HTR-8/SVneo (cell line): ENCODE measurements at places on chromosomes 16 and 17.

- no peak for DNase-seq
These were observed 574.1 kb upstream of the CDH8 start for GRCh38 chr16:62610291-62610690.

- no peak for DNase-seq
These were observed 48.4 kb downstream of the CENPV start for GRCh38 chr17:16304830-16305229.

GRCh38 chr16:4038448-4038847 lies 77.8 kb downstream of the ADCY9 start:
- DNase-seq, result no peak

- DNase-seq, result no peak
These were observed 12.4 kb upstream of the TCAP start for GRCh38 chr17:39652587-39653315.

DNA sequence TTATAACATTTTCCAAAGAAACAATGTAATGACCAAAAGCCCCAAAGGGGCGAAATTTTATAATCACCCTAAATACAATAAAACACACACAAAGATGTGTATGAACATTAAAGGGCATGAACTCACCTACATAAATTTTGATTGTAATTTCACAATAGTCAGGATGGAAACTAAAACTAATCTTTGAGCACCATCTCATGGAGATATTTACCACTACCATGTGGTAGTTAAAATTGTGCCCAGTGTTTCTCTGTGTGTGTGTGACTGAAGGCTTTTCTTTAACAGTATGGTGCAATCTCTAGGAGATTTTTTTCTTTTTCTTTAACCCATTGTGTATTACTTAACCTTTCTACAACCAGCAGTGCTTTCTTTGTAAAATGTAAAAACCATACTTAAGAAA lies 19.7 kb upstream of the MEIOC start:
- peak; percentile 72 for DNase-seq

- no peak for DNase-seq
These were observed 68.0 kb downstream of the SMPD3 start for GRCh38 chr16:68380348-68380670.

- no peak for DNase-seq
These were observed 384.0 kb downstream of the SOX9 start for GRCh38 chr17:72504783-72505182.

DNA sequence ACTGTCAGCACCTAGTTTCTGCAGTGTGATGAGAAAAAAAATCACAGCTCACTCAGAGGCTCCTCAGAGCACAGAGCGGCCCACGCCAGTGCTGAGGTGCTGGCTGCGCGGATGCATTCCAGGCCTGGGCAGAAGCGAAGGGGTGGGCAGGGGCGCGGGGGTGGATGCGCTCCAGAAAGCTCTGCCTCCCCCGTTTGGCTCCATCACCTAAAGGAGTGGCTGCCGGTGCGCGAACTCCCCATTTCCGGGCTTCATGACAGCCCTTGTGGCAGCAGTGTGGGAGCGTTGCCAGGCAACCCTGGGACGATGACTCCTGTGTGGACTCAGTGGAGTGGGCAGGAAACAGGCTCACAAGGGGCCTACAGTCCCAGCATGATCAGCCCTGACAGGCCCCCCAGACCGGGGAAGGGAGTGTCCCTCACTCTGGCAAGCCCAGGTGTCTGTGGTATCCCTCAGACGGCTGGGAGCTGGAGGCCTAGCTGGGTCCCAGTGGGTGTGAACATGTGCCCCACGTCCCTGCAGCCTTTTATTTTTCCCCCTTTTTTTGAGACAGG lies 32.8 kb upstream of the NUDT16L1 start:
- DNase-seq, result no peak

DNA sequence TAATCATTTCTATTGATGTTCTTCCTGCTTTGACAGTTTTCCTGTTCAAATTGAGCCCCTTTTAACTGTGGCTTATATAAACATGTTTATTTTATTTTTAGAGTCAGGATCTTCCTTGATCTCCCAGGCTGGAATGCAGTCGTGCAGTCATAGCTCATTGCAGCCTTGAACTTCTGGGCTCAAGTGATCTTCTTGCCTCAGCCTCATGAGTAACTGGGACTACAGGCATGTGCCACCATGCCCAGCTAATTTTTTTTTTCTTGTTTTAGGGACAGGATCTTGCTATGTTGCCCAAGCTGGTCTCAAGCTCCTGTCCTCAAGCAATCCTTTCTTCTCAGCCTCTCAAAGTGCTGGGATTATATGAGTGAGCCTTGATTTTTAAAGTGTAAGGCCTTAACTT lies 14.7 kb downstream of the PHKB start:
- DNase-seq, result no peak

DNA sequence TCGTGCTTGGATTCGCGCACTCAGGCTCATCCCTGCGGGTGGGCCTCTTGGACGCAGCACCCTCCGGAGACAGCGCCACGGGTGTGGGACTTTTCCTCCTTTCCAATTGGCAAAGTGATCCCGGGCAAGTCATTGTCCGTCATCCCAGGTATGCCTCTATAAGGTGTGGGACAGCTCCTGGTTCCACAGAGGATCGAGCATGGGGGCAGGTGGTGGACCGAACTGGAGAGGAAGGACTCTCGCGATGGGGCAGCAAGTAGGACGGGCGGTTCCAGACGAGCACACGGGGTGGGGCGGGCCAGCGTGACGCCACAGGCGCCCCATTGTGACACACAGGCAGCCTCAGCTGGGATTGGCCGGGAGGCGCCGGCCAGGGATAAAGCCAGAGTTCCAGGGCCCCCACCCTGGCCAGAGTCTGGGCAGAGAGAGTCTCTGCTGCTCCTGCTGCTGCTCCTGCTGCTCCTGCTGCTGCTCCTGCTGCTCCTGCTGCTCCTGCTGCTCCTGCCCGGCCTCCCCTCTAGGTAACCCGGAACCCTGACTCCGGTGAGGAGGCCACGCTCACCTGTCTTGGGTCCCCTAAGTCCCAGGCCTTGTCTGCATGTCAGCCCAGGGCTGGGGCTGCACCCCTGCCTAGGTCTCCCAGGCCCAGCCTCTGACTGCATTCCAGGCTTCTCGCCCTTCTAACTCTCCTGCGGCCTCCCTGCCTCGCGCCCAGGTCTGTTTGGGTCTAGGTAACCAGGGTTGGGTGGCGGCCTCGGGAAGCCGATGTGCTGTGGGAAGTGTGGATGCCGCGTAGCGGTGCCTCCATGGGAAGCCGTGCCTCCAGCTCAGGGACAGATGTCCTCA lies 38.5 kb upstream of the SLC47A1 start:
- DNase-seq, result no peak

GRCh38 chr16:10609402-10609774 lies 29.0 kb upstream of the EMP2 start:
- DNase-seq, result peak; percentile 66

GRCh38 chr17:17842111-17842876 lies 5.5 kb upstream of the SREBF1 start:
- no peak for DNase-seq

DNA sequence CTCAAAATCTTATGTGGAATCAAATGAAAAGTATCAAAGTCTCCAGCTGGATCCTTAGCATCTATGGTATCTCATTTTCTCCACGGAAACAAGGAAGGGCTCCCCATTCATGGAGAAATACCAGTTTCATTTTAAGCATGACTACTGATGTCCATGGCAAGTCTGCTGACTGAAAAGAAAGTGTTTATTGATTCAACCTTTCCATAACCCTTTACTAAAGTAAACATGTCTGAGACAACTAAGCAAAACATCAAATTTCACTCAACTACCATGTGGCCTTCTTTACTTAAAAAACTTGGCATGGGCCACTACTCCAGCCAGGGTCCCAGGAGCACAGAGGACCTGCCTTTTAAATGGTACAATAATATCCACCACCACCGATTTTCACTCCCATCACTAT lies 928.0 kb upstream of the SOX9 start:
- no peak for DNase-seq

- DNase-seq, result no peak
These were observed 2.1 kb downstream of the ZNF750 start for GRCh38 chr17:82837586-82838320.

GRCh38 chr16:68764862-68765261 lies 27.8 kb downstream of the CDH1 start:
- DNase-seq, result no peak

DNA sequence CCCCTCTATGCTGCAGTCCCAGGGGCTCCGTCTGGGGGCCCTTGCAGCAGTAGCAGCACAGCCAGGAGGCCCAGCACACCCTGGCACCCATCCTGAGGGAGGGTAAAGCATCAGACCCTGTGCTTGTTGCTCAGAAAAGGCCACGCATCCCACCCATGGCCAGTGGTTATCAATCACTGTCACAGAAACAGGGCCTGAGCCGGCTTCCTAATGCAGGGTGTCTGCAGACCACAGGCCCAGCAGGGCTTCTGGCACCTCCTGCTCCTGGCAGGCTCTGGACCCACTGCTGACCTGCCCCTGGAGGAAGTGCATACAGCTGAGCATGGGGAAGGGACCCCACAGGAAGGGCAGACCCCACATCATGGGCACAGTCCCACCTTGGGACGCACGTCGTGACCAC lies 26.9 kb upstream of the CDH15 start:
- no peak for DNase-seq

DNA sequence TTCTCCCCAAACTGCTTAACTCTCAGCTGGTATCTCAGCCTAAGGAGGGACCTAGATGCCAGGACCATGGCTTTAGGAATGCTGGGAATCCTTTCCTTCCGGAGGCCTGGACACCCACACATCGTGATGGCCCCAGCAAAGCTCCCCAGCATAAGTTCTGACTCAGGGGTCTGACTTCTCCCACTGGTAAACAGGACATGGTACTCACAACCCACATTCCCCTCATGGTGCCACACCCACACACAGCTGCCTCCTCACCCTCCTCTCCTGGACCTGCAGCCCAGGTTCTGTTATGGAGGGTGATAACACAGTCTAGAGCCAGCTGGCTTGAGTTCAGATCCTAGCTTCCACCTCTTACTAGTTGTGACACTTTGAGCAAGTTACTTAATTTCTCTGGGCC lies 719 bp upstream of the RNF227 start:
- DNase-seq, result peak; percentile 21

DNA sequence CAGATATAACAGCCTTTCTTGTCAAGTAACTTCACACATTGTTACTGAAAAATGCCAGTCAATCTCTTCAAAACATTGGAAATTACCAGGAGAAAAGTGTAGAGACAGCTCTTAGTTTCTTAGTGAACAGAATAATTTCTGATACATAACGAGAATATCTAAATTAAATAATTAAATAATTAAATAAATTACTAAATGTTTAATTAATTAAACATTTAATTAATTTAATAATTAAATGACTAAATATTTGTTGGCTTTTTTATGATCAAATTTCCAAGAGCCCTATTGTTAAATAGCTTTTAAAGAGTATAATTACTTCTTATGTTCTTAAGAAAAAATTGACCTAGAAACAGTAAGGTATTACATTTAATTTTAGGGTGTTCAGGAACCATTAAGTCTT lies 129.6 kb downstream of the SSH2 start:
- DNase-seq, result no peak

- DNase-seq, result no peak
These were observed 39.7 kb upstream of the MEAK7 start for GRCh38 chr16:84544031-84544773.

GRCh38 chr17:80447790-80448189 lies 28.6 kb downstream of the NPTX1 start:
- no peak for DNase-seq

- DNase-seq, result no peak
These were observed 15.4 kb downstream of the CD7 start for GRCh38 chr17:82301916-82302567.

DNA sequence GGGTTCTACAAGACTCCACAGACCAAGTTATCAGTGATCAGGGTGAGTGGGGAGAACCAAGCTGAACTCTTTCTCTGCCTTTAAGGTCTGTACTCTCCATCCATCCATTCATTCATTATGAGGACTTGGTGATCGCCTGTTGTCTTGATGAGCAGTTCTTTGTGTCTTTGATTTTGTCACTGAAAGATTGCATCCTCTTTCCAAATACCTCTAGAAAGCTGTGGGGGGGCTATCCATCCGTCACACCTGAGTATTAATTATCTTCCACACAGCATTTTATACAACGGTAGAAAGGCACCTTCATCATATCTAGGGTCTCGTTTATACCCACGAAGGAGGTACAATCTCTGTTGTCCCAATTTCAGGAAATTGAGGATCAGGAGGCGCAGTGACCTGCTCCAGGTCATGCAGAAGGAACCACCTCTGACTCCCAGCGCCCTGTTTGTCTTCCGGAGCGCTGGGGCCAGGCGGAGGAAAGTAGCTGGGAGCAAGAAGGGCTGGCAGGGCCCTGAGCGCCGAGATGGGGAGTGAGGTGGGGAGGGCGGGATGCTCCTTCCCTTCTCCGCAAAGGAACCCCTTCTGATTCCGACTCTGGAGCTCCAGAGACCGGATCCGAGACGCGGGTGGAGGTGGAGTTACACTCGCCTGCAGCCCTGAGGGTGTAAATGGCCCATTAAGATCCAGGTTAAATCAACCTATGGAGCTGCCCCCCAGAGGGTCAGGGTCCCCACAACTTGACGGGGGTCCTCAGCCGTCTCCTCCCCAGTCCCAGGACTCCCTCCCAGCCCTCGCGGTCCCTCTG lies 605 bp upstream of the ABAT start:
- DNase-seq, result no peak

GRCh38 chr17:29283496-29283895 lies 10.5 kb downstream of the NUFIP2 start:
- DNase-seq, result no peak

DNA sequence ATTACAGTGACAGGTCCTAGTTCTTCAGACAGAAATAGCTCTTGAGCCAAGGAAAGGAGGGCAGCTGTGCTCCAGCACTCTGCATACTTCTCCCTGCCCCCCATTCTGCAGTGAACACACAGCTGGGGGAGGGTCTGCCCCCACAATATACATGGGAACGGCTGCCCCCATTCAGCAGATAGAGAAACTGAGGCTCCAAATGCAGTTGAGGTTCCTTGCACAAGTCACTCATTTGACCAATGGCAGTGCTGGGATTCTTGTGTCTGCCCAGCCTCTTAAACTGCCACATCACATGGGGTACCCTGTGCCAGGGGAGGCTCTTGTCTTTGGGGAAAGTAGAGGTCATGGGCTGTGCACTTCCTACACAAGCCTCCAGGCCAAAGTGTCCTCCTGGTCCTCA lies 10.9 kb upstream of the PDP2 start:
- DNase-seq, result no peak

DNA sequence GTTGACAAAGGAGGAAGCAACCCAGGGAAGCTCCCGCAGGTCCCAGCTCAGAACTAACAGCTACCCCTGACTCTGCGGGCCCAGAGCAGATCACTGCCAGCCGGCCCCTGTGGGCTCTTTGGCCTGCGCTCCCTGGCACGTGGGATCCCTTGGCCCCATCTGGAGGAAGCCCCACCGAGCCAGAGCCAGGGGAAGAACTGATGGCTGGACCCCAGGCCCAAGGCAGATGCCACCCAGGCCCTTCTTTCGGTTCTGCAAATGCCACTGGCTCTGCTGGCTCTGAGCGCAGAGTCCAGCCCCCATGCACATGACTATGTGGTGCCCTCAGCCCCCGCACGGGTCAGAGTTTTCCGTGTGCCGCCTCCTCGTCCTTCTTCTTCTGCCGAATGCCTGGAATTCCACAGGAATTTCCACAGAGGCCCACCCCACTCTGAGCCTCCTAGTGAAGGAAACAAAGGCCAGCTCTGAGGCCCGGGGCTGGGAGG lies 35.8 kb upstream of the SNN start:
- peak; percentile 63 for DNase-seq

- no peak for DNase-seq
These were observed 16.7 kb upstream of the IRF8 start for GRCh38 chr16:85882181-85882810.
